ENCODE measurements at places on chromosomes 5 and 9.

DNA sequence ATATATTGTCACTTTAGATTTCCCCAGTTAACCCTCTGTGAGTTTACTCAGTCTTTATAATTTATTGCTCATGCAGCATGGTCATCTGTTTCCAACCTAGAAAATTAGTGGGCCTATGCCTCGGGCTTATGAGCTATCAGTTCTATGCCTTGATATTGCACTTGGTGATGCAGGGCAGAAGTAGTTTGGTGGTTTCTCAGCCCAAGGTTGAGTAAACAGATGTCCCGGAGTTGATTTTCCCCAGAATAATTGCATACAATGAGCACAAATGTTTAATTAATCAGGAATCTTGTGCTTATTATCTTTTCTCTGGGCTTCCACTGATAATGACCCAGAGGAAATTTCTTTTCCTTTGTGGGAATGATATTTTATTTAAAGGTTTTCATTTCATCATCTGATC lies 474.0 kb downstream of the CCDC171 start:
- DNase-seq, result no peak

GRCh38 chr9:94627287-94627686 lies 12.0 kb downstream of the FBP1 start:
- no peak for DNase-seq

GRCh38 chr5:95915999-95916686 lies 45.5 kb downstream of the ELL2 start:
- DNase-seq, result no peak

DNA sequence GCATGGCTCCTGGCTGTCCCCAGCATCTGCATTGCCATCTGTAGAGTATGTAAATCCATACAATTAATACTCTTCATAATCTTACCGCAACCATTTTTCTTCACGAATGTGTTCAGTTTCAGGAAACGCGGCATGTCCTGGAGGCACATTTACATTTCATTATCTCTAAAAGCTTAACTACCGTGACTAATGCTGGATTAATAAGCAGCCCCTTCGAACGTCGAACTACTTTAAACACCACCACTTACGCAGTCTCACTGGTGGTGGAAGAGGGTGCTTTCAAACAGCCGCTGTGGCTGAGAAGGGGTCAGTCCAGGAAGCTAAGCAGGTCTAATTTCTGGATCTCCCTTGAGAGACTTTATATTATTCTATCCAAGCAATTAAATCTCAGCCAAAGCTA lies 85.6 kb downstream of the C5orf15 start:
- DNase-seq, result peak; percentile 81

GRCh38 chr5:165457859-165458481 lies 1952.6 kb downstream of the MAT2B start:
- DNase-seq, result peak; percentile 21

DNA sequence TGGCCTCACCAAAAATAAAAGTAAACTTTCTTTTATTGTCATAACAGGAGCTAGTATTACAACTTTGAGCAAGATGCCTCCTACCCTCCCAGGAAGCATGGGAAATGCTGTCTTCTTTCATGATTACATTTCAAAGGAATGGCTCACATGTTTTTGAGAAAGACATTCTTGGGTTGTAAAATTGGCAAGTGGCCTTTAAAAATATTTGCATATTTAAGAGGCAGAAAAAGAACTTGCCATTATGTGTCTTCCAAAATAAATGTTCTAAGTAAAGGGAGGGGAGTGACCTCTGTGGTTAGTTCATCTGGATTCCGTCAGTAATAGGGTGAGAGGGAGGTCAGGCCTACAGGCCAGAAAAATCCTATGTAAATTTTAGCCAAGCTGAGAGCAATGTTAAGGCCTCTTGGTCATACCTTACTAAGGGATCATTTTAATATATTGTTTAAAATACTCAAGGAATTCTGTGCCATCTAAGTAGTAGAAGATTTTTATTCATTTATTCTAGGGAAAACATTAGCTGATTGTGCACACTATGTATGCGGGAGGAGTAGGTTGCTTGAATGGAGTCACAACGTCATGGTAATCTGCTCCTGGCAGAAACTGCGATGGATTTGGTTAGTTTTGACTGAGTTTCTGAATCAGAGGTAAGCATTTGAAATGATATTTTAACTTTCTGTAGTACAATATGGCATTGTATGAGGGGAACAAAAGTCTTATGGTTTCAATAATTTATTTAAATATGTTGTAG lies 1485.7 kb upstream of the CDH9 start:
- peak; percentile 2 for DNase-seq

DNA sequence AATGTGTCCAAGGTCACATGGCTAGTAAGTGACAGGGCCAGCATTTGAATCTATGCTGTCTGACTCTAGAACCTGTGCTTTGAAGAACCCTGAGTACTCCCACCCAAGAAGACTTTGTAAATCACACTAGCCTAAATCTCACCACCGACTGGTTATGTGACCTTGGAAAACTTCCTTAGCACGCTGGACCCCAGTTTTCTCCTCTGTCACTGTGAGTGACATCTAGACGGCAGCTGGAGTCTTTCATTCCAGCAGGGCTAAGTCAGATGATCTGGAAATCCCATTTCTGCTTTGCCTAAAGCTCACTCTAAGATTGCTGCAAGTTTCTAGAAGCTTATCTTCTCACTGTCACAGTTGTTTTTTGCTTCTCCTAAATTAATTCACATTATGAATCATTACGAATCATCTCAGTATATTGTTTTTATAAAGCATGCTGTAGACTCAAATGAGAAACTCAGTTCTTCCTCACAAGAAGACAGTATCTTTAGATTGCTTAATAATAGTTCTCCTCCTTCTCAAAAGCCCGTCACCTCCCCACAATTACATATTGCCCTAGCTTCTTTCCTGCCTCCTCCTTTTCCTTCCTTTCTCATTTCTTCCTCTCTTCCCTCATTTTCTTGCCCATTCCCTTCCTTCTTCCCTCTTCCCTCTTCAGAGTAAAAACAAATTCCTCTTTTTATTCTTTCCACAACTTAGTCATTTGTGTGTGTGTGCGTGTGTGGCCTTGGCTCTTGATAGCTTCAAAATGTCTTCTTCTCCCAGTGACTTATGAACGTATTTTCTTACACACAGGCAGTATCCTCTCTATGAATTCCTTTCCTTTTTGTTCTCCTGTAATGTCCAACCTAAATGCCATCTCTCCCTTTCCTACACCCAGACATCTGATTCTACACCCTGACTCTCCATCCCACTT lies 16.8 kb downstream of the ALDOB start:
- DNase-seq, result no peak

- DNase-seq, result no peak
Observed at GRCh38 chr5:152237531-152237930, 167.5 kb downstream of the NMUR2 start.

DNA sequence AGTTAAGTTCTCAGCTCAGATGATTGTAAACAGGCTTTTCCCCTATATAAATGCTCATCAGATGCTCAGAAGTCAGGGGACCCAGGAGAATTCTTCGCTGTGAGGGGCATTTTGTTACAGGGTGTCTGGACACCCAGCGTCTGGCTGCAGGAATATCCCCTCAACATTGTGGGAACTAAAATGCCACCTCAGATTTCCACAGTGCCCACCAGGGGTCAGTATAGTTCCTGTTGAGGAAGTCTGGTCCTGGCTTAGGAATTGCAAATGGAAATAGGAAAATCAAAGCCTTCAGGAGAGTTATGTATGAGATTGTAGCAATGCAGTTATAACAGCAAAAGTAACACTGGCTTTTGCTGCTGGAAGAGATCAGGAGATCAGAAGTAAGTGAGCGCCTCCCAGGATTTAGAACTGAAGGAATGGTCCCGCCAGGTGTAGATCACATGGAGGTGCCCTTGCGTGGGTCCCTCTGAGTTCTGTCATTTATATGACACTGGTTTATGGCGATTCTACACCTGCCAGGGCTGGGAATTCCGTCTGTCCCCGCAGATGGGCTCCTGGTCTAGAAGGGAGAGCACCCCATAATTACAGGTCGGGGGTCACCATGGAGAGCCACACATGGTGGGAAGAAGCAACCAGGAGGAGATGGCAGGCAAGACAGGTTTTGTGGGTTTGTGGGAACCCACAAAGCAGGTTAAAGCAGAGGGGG lies 47.1 kb upstream of the CTSL start:
- DNase-seq, result peak; percentile 86

Measured in brain (organoid and tissue), 16 donors.